ENCODE measurements at places on chromosomes 2 and 18.

DNA sequence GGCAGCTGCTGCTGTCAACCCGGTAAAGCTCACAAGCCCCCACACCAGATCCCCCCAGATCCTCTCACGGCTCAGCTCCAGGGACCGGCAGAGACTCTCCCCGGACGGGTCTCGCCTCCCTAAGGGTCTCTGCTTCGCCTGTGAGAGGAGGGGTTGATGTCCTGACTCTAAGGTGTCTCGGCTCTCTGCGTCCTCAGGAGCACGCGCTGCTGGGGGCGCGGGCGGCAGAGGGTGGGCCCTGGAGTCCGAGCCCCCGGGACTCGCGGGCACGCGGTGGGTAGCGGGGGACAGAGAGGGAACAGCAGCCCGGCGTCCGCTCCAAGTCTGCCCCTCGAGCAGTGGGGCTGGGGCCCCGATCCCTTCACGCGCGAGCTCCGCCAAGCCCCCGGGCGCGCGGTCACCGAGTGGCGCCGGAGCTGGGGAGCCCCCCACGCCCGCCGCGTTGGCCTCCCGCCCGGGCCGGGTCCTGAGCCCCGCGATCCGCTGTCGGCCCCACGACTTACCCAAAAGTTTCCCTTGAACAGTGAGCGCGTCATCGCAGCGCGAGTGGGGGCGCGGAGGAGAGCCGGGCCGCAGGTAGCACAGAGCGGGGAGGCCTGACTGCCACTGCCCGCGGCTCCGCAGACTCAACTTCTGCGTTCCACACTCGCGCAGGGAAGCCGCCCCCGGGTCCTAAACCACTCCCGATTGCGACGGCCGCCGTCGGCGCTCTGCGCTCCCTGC is at the start of gene PSTPIP2:
Gene PSTPIP2 (minus strand): TSS at position 608 of the 723 bp plus-strand sequence. CDS start 72 bp downstream, at position 536.
- peak; percentile 45 for DNase-seq

- DNase-seq: no peak
Measured at GRCh38 chr2:219314804-219315468, 5.7 kb upstream of the PTPRN start.

GRCh38 chr2:204260901-204261300 is 284.4 kb upstream of the PARD3B start:
- DNase-seq: no peak

- no peak for DNase-seq
Measured at GRCh38 chr2:5569256-5569655, 122.9 kb upstream of the SOX11 start.

DNA sequence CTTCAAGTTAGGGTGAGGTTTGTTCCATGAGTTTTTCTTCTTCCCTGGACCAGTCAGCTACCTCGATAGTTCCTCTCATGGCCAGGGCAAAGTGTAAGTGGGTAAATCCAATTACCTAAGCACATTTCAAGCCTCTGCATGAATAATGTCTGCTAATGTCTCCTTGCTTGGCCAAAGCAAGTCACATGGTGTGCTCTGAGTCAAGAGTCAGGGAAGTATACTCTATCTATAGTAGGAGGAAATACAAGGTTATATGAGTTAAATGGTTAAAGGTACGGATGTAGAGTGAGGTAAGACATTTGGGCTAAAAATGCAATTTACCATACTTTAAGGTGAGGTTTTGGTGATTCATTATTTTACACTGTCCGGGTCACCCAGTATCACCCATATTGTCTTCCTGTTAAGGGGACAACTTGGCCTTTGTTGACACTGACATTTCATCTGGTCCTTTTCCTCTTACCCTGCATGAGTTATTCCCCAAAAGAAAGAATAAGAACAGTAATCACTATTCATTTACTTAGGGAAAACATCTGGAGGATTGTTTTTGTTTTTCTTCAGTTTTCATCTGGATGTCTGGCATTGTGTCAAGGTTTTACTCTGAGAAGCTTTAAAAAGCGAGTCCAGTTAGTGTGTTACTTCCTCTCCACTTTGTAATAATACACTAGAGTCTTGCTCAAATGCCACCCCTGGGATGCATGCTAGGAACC is 405.5 kb downstream of the RND3 start:
- DNase-seq: no peak

- peak; percentile 47 for DNase-seq
Measured at GRCh38 chr2:238263204-238264071, 23.6 kb upstream of the HES6 start.

GRCh38 chr2:42492691-42493467 is 903 bp downstream of the KCNG3 start:
- DNase-seq: no peak

DNA sequence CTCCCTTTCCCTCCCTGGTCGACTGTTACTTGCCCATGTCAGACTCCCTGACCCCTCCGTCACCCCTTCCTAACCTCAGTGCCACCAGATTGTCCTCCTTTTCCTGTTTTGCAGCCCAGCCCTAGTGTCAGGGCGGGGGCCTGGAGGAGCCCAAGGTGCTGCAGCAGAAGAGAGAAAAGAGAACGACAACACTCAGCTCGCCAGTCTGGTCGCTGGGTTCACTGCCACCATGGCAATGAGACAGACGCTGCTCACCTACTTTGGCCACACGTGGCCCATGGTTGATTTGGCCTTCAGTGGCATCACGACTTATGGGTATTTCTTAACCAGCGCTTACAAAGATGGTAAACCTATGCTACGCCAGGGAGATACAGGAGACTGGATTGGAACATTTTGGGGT is 108.4 kb upstream of the RMDN2 start:
- DNase-seq: no peak

- DNase-seq: no peak
Measured at GRCh38 chr2:207286106-207286505, 120.4 kb upstream of the KLF7 start.

GRCh38 chr2:12883906-12884305 is 167.2 kb downstream of the TRIB2 start:
- DNase-seq: no peak

- DNase-seq: no peak
Measured at GRCh38 chr2:157052685-157053224, 204.8 kb upstream of the GALNT5 start.

DNA sequence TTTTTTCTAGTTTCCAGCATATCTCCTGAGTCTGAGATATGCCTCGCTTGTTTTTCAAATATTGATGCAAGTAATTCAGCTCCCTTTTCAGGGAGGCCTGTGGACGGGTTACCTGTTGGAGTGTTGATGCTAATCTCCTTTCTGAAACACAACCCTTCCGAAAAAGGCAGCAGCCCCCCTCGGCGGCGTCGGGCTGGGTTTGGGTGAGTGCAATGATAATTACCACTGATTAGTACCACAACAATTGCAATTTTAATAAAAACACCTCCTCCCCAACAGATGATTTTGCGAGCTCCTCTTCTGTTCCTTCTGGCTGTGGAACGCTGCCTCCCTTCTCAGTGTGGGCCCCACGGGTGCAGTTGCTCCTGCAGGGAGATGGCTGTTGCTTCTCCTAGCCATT is 66.3 kb downstream of the PTGR3 start:
- DNase-seq: no peak

- no peak for DNase-seq
Measured at GRCh38 chr2:75493230-75493629, 67.5 kb downstream of the EVA1A start.

GRCh38 chr18:22838221-22838620 is 94.9 kb upstream of the RBBP8 start:
- no peak for DNase-seq

DNA sequence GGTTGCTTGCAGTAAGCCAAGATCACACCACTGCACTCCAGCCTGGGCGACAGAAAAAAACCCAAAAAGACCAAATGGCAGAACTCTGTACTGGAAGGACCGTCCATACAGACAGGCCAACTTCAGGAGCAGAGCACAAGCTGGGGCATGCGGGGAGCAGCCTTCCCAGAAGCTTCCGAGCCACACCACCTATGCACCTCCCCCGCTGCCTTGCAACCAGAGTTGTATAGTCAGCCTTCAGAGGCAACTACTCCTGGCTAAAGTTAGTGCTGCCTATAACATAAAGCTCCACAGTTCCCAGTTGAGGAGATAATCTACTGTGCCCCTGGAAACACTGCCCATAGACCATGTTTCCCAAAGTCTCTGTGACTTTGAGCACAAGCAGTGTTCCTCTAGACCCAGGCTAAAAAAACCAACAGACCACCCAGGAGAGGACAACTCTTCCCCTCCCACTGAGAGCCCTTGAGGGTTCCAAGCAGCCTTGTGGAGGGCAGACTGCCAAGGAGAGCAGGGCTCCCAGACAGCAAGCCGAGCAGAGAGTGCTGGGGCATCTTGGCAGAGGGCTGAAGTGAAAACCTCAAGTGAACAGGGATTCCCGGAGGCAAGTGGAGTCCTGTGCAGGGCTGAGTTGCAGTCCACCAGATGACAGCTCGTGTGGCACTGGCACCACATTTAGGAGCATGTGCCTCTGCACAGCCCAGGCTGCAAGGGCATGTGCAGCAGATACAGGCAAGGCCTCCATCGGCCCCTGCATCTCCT is 6.8 kb downstream of the SFT2D3 start:
- DNase-seq: no peak

GRCh38 chr2:18795906-18796305 is 206.5 kb upstream of the NT5C1B start:
- DNase-seq: no peak

DNA sequence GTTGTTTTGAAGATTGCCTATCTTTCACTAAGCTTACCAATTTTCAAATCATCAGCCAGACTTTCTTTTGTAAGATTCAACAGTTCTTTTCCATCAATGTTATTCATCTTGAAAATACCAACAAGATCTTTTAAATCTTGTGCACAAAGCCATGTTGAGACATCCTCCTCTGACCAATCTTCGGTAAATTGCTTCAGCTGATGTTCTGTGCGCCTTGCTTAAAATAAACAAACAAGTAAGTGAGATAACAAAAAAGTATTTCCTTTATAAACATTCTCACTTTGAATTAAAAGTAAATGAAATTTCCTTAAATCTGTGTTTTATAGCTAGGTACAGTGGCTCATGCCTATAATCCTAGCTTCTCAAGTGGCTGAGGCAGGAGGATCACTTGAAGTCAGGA is 30.3 kb downstream of the WDSUB1 start:
- DNase-seq: no peak

GRCh38 chr2:36338124-36338826 is 17.3 kb upstream of the CRIM1 start:
- no peak for DNase-seq

- DNase-seq: no peak
Measured at GRCh38 chr2:68710336-68710735, 24.3 kb upstream of the ARHGAP25 start.

DNA sequence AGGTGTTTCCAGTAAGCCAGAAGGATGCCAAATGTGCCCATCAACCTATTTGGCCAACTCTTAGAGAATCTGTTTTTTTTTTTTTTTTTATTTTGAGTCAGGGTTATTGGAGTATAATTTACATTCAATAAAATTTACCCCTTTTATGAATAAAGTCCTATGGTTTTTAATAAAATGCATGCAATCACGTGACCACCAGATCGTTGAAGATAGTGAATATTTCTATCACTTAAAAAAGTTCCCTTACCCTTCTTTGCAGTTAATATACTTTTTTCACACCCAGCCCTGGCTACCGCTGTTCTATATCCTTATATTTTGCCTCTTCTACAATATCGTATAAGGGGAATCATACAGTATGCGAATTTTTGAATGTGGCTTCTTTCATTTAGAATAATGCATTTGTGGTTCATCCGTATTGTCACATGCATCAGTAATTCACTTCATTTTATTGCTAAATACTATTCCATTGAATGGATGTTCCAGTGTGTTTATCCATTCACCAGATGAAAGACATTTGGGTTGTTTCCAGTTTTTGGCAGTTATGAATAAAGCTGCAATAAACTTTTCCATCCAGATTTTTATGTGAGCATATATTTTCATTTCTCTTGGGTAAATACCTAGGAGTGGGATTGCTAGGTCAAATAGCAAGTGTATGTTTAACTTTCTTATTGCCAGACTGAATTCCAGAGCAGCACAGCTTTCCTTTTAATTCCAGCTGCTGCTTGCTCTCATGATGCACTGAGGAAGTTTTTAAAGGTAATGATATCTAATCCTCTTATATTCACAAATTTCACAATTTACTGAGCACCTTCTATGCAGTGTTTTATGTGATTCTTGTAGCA is 156.3 kb upstream of the NT5C1B start:
- no peak for DNase-seq

DNA sequence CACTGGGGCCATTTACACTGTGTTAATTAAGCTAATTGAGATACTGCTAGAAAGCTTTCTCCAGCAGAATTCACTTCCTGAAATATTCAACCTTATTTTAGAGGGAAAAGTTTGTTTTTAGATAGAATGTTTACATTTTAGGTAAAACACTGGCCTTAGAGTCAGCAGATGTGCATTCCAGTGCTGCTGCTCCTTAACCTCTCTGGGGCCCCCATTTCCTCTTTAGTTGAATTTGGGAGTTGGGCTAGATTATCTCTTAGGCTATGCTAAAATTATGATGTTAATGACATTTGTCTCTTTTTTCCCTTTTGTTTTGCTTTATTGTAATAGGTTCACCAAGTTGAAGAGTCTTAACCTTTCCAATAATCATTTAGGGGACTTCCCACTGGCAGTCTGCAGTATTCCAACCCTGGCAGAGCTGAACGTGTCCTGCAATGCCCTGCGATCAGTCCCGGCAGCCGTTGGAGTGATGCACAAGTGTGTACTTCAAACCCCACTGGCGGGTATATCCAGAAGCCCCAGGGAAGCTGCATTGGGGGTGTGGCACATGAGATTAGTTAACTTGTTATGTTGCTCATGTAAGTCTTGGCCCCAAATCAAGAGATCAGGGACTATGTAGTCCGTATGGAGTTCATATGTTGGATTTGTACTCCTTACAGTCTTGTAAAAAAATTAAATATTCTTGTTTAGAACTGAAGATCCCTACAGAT is 179.5 kb downstream of the PHLPP1 start:
- no peak for DNase-seq

GRCh38 chr2:20602803-20603202 is 48.1 kb downstream of the HS1BP3 start:
- DNase-seq: no peak

Data from stimulated activated CD8-positive, alpha-beta memory T cell treated with anti-CD3 and anti-CD28 coated beads, Interleukin-7, amount 100 ng/mL, for 1 hour (primary cell).